ENCODE measurements at places on chromosomes 12 and 14. TPM values are rescaled to one million over a fixed set of nuclear protein-coding genes. Genes with fewer than 3 reads are reported as not detected.

CISTR gene
- total RNA-seq, result not detected

TSPAN11 gene
- total RNA-seq, result 3.4 TPM

PPM1H gene
- total RNA-seq, result 16.2 TPM

PTHLH gene
- 0.86 TPM for total RNA-seq

- DNase-seq, result no peak
Measured at GRCh38 chr12:49881415-49882247, 22.1 kb downstream of the FAIM2 start.

DNA sequence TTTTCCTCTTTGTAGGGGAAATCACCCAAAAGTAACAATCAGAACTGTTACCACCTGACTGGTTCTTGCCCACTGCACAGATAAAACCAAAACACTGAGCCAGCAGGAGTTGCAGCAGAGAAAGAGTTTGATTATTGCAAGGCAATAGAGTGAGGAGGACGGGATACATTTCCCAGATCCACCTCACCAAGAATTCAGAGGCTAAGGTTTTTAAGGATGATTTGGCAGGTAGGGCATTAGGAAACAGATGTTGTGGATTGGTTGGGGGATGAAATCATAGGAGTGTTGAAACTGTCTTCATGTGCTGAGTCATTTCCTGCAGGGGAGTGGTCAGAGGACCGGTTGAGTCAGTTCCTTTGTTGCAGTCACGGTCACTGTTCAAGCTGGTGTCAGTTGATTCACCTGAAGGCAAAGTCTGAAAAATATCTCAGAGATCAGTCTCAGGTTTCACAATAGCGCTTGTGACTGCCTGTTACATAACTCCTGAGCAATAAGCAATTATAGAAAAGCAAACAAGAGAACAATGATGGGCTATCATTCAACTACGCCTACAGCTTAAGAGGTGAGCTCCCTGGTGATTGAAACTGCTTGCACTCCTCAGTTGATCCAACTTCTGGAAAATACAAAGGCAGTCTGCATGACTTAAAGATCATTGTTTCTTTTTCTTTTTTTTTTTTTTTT, 20.3 kb upstream of the AMN1 start:
- DNase-seq, result peak; percentile 80

DNA sequence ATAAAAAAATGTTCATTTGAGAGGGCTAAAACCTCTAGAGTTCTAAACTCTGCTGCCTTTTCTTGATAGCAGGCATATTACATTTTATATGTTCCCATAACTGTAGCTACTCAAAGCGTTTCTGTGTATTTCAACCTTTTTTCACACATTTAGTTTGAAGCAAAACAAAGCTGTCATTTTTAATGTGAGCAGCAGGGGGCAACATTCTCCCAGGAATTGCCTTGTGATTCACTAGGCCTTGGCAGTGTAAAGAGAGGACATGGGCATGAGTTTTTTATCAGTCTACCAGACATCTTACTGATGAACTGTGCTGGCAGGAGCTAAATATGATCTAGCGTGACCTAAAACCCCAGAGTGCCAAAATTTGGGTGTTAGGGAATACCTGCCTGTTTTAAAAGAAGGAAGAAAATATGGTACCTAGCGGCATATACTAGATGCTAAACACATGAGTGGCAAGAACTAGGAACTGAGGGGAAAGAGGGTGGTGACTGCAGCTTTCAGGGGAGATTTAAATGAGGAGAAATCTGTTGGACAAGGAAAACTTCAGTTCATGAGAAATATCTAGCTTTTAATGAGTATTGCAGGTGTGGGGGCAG, 65.3 kb downstream of the IFT43 start:
- peak; percentile 61 for DNase-seq

DNA sequence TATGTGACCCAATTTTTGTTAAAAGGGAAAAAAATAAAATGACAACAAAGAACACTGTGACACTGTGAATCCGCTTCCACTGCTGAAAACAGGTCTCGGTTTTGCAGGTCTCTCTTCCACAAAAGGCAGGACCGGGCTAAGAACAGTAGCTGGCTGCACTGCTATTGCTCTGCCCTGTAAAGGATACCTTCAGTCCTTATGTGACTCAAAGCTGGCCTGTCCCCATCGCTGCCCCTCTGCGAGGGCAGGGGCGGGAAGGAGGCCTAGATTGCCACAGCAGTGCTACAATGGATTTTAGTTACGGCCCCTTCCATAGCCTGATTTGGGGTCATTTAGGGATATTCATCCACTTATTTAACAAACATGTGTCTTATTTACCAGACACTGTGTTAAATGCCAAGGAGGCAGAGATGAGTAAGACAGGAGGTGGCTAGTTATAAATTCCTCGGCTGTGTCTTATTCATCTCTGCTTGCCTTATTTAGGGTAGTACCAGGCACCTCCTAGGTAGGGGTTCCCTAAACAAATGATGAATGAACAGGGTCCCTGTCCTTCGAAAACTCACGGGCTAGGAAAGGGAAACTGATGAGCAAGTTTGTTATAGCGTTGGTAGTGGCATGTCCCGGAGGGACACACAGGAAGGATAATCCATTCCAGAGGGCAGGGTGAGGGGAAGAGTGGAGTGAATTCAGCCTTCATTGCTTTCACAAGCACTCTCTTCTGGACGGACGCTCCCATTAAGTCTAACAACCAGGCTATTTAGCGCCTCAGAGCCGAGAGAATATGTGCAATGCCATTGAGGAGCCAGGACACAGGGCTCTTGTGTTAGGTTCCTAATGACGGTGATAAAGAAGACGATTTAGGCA, 73.3 kb downstream of the EID3 start:
- no peak for DNase-seq

All from ureter (tissue), 1 donor.